ENCODE measurements at places on chromosomes 3 and 15. TPM values are rescaled to one million over a fixed set of nuclear protein-coding genes. Genes with fewer than 3 reads are reported as not detected.

- no peak for DNase-seq
Observed at GRCh38 chr3:131907796-131908195, 127.0 kb downstream of the CPNE4 start.

DNA sequence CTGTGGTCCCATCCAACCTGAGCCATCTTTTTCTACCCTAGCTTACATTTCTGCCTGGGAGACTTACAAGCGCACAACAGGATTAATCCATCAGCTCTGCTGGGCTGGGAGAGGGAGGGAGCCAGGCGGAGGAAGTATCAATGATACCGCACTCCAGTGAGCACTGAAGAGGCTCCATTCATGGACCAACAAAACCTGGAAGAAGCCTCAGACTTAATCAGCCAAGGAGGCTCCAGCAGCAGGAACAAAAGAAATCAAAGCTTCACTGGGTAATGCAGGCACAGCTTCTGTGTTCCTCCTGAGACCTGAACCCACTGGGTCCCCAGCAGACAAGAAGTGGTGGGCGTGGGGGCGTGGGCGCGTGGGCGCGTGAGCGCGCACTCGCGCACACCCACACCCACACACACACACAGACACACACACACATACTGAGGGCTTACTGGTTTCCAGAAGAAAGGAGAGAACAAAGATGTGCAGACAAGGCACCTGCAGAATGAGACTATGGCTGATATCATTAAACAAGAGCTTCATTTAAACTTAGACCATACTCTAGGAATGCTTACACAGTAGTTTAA is 87.0 kb upstream of the BOC start:
- no peak for DNase-seq

GRCh38 chr3:155747946-155748290 is 3.0 kb upstream of the PLCH1 start:
- DNase-seq = no peak

Gene MCF2L2
- total RNA-seq = 72.6 TPM

Gene GXYLT2
- total RNA-seq = 7.9 TPM

Gene MGLL
- total RNA-seq = 0.22 TPM

Gene KNL1
- total RNA-seq = 32.6 TPM

All from endodermal cell (in vitro differentiated cells).